ENCODE measurements at places on chromosomes 7 and 10. TPM values are rescaled to one million over a fixed set of nuclear protein-coding genes. Genes with fewer than 3 reads are reported as not detected.

PARP12 gene
- 35.4 TPM for total RNA-seq

LIPM gene
- not detected for total RNA-seq

KCNIP2 gene
- 0.14 TPM for total RNA-seq

TMEM196 gene
- total RNA-seq, result not detected

HTR5A gene
- not detected for total RNA-seq

TMEM120A gene
- 13.6 TPM for total RNA-seq

ZNF746 gene
- total RNA-seq, result 22.1 TPM

NPC1L1 gene
- total RNA-seq, result 0.23 TPM

IQUB gene
- under 0.01 TPM for total RNA-seq

DNAJB9 gene
- 10.0 TPM for total RNA-seq

POM121C gene
- total RNA-seq, result 8.4 TPM

CBLL1 gene
- 21.3 TPM for total RNA-seq

OR2A1 gene
- not detected for total RNA-seq

PDZD7 gene
- total RNA-seq, result 6.6 TPM

- no peak for DNase-seq
These were observed 52.5 kb downstream of the WNT2 start for GRCh38 chr7:117270371-117270770.

DNA sequence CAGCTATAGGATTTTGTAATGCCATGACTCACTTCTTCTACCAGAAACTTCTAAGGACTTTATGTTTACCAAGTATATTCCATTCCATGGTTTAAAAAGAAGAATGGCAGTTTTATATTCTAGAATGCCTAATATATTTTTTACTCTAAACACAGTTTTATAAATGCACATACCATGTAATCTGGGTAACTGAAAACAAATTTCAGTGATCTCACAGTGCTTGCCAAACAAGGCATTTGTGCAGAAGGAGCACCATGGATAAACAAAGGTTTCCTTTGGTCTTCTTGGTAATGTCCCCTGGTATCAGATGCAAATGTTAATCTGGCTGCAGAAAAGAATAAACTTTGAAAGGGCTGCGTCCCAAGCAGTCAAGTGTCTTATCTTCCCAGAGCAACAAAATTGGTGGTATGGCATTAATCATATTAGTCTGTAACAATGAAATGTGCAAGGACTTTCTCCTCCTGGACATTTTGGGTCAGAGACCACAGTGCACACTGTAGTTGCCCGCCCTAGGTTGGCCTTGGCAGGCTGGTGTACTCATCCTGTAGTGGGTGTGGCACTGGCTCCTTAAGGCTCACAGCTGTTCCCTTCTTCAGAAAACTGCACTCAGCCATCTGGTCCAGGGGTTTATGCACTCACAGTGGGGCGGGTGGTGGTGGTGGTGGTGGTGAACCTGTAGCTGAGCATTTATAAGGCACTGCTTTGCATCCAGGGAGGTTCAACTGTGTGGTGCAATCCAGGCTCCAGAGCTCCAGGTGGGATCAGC is 56.7 kb downstream of the LAMB4 start:
- no peak for DNase-seq

- no peak for DNase-seq
These were observed 29.8 kb downstream of the TES start for GRCh38 chr7:116240024-116240668.

DNA sequence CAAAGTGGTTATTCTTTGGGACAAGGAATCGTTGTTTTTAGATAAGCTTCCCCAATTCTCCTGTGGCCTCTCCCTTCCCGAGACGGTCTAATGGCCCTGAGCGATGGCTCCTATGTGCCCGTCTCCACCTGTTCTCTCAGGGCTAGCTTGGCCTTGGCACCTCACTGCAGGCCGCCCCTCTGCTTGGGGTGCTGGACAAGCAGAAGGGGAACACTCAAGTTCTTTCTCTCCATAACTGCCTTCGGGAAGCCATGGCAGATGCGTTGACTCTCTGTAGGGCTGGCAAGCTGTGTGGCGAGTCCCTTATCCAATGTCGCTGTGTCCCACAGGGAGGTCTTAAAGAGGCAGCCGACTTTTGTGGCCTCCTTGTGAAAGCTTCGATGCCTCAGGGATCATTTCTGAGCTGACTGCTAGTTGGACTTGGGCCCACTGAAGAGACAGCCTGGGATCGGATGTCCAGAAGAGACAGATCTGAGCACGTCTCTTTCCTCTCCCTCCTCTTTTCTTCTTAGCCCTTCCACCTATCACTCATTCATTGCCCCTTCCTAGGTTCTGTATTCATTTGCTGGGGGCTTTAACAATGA is 70.8 kb downstream of the GRK5 start:
- no peak for DNase-seq

- peak; percentile 18 for DNase-seq
These were observed 118.7 kb upstream of the SEC61G start for GRCh38 chr7:54877683-54878082.

- DNase-seq, result peak; percentile 76
These were observed 3.1 kb upstream of the DOCK1 start for GRCh38 chr10:126902157-126902556.

DNA sequence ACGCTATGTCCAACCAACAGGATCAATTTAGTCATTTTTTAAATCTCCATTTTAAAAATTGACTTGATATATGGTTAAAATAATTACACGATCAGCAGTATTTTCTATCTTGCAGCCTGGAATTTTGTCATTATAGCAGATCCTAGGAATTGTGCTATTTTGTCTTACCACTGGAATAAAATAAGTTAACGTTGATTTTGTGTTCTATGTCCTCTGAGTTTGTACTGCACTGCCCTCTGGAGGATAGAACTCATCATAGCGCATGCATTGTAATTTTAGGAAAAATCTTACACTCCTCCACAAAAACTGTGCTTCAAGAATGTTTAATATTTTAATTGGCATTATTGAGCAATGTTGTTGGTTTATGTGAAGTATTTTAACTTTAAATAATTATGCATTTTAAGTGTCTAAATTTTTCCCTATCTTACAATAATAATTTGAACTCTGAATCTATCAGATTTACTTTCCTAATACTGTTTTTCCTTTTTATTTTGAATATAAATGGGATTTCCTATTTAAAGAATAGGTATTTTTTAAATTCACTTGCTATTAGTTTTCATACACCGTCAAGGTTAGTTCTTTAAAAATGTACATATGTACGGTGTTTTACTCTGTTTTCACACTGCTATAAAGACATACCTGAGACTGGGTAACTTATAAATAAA is 220.1 kb downstream of the PPP1R3A start:
- DNase-seq, result no peak

GRCh38 chr7:67644151-67644550 is 647.5 kb downstream of the TYW1 start:
- no peak for DNase-seq

DNA sequence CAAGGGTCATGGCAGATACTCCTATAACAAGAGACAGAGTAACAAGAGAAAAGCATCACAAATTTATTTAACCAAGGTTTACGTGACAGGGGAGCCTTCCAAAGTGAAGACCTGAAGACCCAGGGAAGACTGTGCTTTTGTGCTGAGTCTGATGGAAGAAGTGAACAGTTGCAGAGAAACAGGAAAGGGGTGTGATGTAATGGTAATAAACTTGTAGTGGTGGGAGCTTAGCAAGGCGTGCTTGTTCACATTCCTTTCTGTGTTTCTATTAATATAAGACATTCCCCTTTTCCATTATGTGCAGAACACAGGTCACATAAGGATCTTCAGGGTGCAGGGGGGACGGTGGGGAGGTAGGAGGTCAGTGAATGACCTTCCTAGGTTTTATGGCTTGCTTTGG is 25.5 kb upstream of the C10orf67 start:
- no peak for DNase-seq

- no peak for DNase-seq
These were observed 375.9 kb downstream of the DNAJB6 start for GRCh38 chr7:157712666-157713235.

DNA sequence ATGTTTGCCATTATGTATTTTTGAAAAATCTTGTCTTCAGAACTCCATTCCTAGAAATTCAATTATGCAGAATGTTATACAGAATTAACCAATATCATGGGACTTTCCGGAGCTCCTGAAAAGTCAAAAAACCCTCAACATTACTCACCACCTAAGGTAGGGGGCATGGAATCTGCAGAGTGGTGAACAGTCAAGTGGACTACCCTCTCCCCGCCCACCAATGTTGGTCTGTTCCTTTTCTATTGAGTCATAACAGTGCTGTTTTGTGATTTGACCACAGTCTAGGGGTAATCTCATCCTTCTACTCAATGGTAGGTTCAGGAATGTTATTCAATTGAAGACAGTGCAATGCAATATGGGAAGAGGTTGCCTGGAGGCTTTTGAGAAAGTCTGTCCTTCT is 130.5 kb upstream of the HABP2 start:
- DNase-seq, result no peak

DNA sequence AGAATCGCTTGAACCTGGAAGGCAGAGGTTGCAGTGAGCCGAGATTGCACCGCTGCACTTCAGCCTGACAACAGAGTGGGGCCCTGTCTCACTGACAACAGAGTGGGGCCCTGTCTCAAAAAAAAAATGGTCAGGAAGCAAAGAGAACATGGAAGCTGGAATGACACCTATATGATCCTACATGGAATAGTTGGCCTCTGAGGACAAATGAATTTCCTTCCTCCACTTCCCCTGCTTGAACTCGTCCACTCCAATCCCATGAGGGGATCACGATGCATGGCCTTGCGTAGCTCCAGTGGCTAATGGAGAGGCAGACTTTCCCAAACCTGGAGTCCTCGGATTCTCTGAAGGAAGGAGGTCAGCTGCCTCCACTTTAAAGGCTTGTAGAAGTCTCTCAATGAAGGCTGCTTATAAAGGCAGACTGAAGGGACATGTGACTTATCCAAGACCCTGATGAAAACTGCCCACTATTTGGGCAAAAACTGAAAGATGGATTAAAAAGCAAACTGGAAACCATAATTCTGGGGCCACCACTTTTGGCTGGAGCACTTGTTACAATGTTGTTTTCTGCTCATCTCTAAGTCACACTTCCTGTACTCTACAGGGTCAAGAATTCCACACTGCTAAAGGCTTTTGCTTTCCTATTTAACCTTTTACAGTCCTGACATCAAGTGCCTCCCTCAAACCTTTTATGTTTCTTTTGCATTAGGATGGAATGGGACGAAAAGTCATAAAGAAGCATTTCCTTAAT is 214.6 kb downstream of the PRPF18 start:
- DNase-seq, result no peak

GRCh38 chr10:79165070-79165778 is 96.5 kb downstream of the ZMIZ1 start:
- DNase-seq, result no peak

GRCh38 chr7:12370249-12370648 is 33.4 kb downstream of the VWDE start:
- DNase-seq, result no peak

DNA sequence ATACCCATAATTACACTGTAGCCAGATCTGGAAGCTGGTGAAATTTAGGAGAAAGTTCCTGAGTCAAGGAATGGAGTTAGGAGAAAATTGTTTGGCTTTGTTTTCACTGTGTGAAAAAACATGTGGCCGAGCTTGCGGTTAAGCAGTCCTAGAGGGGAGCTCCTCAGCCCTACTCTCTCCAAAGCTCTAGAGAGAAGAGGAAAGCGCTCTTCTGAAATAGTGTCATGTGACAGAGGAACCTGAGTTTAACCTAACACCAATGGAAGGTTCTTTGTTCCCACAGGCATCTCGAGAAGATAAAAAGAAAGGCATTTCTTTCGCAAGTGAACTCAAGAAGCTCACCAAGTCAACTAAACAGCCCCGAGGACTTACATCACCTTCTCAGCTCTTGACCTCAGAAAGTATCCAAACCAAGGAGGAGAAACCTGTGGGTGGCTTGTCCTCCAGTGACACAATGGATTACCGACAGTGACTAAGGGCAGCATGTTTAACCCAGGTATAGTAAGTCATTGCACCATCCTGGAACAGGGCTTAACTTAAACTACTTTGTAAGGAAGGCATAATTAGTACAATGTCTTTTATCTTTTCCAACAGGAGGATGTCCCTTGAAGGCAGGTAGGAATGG is 38.0 kb downstream of the NOC3L start:
- no peak for DNase-seq

DNA sequence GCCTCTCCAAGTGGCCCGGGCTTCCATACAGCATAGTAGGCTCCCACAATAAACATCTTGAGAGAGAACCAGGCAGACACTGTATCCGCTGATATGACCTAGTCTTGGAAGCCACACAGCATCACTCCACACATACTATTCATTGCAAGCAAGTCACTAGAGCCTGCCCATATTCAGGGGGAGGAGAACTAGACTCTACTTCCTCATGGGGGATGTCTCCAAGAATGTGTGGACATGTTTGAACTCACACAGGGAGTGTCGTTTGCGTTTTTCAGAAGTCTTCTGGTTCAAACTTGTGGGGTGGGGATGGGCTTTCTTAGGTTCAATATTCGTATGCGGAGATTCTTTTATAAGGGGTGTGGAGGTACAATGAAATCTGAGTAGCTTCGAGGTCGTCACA is 232.6 kb upstream of the HABP2 start:
- DNase-seq, result no peak

- DNase-seq, result no peak
These were observed 29.2 kb upstream of the ADGRA1 start for GRCh38 chr10:133058331-133059092.

GRCh38 chr10:44047361-44047760 is 337.5 kb downstream of the CXCL12 start:
- no peak for DNase-seq

- no peak for DNase-seq
These were observed 128.5 kb upstream of the PFKP start for GRCh38 chr10:2938869-2939268.

GRCh38 chr7:38842746-38843145 is 66.2 kb downstream of the VPS41 start:
- DNase-seq, result no peak

DNA sequence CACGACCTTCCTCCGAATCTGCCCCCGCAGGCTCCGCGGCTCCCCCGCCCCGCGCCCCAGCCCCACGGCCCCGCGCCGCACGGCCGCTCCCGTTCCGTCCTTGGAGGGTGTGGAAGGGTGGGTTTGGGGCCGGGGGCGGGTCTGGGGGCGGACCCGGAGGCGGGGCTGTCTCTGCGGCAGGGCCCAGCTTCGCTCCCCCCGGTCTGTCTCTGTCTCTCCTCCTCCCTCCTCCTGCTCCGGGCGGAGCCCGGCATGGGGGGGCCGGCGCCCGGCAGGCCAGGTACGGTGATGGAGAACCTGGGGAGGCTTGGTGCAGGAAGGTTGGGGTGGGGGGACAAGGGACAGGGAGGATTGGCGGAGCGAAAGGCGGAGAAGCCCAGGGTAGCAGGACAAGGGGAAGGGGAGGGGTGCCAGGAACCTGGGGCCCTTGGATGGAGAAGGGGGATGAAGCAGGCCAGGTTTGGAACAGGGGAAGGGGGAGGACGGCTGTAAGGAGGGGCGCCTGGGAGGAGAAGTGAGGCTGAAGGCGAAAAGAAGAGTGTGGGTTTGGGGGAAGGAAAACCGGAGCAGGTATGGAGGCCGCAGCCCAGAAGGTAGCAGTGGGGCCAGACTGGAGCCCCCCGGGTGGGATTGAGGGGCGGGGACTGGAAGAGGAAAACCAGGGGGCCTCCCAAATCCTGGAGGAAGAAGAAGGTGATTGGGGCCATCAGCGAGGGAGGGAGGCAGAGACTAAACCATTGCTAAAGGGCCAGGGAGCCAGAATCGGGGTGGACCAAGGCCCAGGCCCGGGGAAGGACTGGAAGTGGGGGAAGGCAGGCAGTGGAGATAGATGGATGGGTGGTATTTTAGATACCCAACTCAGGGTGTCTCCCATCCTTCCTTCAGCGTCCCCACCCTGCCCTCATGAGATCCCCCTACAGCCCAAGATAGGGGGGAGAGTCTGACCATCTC is at the start of gene NYAP1:
Gene NYAP1, plus strand, starts transcription at position 206 of the 951 bp plus-strand sequence. CDS start 1,385 bp downstream, outside the sequence.
- DNase-seq, result no peak

- DNase-seq, result no peak
These were observed 289.6 kb downstream of the TCERG1L start for GRCh38 chr10:131021969-131022368.

- no peak for DNase-seq
These were observed 280.5 kb downstream of the CNTNAP2 start for GRCh38 chr7:146397141-146397540.

All from epithelial cell of proximal tubule (primary cell).